GM20000 (cell line): ENCODE measurements at places on chromosomes 2 and 18.

- DNase-seq: no peak
Measured at GRCh38 chr2:10229462-10230099, 73.1 kb upstream of the HPCAL1 start.

- DNase-seq: no peak
Measured at GRCh38 chr2:133790711-133791110, 222.4 kb upstream of the NCKAP5 start.

DNA sequence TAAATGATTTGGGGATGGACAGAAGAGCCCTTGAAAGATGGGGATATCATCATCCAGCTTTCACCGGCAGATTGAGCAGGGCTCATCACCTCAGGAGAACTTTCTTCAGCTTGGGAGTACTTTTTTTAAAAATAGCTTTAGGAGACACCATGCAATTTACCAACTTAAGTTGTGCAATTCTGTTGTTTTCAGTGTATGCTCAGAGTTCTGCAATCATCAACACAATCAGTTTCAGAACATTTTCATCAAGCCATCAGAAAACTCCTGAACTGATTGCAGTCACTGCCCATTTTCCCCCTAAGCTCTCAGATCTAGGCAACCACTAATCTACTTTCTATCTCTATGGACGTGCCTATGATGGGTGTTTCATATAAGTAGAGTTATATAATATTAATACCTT lies 117.7 kb downstream of the CRIM1 start:
- no peak for DNase-seq

- DNase-seq: no peak
Measured at GRCh38 chr2:8638327-8638726, 43.5 kb upstream of the ID2 start.

GRCh38 chr2:56167616-56168562 lies 15.9 kb upstream of the CCDC85A start:
- no peak for DNase-seq

DNA sequence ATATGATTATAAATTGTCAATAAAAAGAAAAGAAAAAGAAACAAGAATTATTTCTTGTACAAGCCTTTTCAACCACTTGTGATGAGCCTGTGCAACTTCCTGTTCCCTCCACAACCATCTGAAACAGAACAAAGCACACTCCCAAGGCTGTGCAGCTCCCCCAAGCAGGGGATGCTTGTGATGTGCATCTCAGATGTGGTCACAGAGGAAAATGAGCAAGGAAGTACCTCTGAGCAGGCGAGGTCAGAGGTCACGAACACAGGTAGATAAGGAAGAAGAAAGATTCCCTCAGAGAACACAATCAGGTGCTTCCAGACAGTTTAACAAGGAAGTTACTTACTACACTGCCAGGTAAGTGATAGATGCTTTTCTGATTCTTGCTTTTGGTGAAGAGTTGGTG lies 274.8 kb upstream of the SLC39A10 start:
- DNase-seq: no peak

DNA sequence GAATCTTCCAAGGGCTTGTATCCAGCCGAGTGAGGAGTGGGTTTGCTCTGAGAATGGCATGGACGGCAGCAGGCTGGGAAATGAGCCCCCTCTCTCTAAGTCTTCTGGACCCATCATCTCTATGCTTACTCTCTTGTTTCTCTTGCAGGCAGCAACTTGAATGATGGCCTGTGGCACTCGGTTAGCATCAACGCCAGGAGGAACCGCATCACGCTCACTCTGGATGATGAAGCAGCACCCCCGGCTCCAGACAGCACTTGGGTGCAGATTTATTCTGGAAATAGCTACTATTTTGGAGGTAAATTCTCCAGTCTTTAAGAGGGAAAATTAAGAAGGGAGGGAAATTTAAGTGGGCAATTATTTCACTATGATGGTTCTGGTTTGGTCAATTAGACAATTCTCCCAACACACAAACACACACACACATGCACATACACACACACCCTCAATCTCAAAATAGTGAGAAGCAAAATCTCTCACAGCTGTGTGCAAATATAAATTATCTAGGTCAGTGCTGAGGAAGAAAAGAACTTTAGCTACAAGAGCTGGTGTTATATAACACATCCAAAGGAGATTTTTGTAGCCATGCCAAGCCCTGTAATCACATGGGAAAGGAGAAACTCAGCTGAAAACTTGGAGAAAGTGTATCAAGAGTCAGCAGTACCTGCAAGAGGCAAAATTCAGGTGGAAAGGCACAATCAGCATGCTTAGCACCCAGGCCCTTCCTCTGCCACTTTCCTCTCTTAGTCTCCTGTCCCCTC lies 499.2 kb downstream of the CNTNAP5 start:
- DNase-seq: no peak
